ENCODE measurements at places on chromosomes 4 and X.

GRCh38 chrX:112642349-112642748 lies 37.4 kb downstream of the LHFPL1 start:
- no peak for DNase-seq

GRCh38 chrX:154351183-154352011 lies 23.0 kb downstream of the FLNA start:
- no peak for DNase-seq

GRCh38 chr4:138341739-138342415 lies 99.7 kb upstream of the SLC7A11 start:
- DNase-seq: no peak

- no peak for DNase-seq
Observed at GRCh38 chr4:17170131-17170530, 271.7 kb upstream of the LDB2 start.
